ENCODE measurements at places on chromosomes 6 and 20. TPM values are rescaled to one million over a fixed set of nuclear protein-coding genes. Genes with fewer than 3 reads are reported as not detected.

DNA sequence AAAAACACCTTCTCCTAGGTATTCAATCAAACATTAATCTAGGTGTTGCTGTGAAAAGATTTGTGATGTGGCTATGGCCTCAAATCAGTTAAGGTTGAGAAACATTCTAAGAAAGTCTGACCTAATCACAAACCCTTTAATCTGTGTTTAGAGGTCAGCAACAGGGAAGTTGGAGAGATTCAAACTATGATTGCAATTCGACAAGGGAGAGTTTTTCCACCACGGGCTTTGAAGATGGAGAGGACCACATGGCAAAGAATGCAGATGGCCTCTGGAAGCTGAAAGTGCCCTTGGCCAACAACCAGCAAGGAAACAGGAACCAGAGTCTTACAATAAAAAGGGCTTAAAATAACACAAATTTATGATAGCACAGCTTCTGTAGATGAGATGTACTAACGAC is 29.6 kb upstream of the LGSN start:
- no peaks in the 10 kb centered on the region for H3K36me3 ChIP-seq
- no peak for DNase-seq
- no peak overlapping the region for H3K4me3 ChIP-seq

DNA sequence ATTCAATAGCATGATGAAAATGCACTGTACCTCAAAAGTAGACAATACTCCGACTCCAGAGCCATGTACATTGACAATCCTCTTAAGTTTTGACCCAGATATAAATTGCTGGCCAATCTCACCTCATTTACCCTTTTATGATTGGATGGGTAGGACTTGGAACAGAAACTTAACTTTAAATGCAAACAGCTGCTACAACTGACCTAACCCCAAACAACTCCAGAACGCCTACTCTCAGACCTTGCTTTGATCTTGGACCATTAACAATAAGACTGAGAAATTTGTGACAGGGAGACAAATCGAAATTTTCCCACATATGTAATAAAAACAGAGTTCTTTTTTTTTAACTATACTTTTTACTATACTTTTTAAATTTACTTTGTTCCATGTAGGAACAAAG is 200.5 kb upstream of the MCHR2 start:
- no peak overlapping the region for H3K27ac ChIP-seq
- H3K36me3 ChIP-seq = no peaks in the 10 kb centered on the region
- DNase-seq = no peak
- H3K4me1 ChIP-seq = no peaks in the 10 kb centered on the region
- H3K4me3 ChIP-seq = no peak overlapping the region

- DNase-seq = no peak
- no peaks in the 10 kb centered on the region for H3K4me1 ChIP-seq
- H3K4me3 ChIP-seq = no peak overlapping the region
These were observed 47.5 kb upstream of the KCNK16 start for GRCh38 chr6:39369987-39370386.

DNA sequence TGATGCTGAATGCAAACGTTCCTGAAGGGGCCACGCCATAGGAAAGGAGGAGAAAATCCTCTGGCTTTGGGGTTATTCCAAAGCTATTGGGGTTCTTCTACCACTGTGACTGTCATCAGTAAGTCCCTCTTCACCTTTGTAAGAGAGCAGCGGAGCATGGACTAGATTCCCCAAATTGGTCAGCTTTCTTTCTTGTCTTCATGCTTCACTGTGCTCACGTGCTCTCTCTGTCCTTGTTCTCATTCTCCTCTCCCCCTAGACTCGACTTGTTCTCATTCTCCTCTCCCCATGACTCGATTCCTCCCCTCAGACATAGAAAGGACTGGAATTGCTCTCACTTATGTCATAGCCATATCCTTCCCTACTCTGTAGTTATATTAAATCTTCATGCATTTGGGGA is 54.8 kb upstream of the ADGRG6 start:
- no peaks in the 10 kb centered on the region for H3K4me1 ChIP-seq
- H3K27ac ChIP-seq = no peak overlapping the region
- no peak for DNase-seq
- no peak overlapping the region for H3K4me3 ChIP-seq
- H3K36me3 ChIP-seq = no peaks in the 10 kb centered on the region

The SLC35D3 gene
- 0.02 TPM for polyA plus RNA-seq
